HL-60 (cell line): ENCODE measurements at places on chromosomes 2 and 18.

- DNase-seq: no peak
These were observed 17.6 kb downstream of the EMX1 start for GRCh38 chr2:72934683-72935610.

DNA sequence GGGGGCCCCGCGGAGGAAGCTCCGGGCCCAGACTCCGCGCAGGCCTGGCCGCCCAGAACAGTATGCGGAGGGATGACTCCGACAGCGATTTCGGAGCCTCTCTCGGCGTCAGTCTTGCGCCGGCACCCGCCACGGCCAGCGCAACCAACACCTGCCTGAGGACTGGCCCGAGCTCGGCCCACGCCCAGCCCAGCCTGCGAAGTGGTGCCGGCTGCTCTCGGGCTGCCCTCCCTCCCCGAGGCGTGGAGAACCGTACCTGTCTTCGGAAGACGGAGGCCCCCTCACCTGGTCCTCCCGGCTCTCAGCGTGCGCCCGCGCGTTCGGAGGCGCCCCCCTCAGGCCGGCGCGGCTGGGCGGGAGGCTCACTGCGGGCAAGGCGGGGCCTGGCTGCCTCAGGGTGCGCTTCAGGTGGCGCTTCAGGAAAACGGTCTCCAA lies at the start of gene M1AP:
Gene M1AP, minus strand, starts transcription at position 322 of the 435 bp plus-strand sequence. CDS start 8,055 bp downstream, outside the sequence.
- no peak for DNase-seq

DNA sequence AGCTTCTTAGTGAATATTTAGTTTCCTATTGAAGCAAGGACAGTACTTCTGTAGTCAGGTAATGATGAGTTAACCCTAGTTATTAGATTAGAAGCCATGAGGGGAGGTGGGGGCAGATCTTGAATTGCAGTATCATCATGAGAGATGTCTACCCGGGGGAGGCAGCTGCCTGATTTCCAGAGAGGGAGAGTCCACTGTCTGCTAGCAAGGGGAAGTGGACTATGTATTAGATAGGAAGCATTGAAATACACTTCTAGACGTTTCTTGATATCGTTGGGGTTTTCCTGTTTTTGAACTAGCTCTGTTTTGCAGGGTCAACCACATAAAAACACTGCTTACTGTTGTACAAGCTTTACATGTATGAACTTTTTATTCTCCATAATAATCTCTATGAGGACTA lies 38.8 kb downstream of the APLF start:
- DNase-seq: no peak

GRCh38 chr18:50126471-50126870 lies 68.5 kb downstream of the MYO5B start:
- DNase-seq: no peak

DNA sequence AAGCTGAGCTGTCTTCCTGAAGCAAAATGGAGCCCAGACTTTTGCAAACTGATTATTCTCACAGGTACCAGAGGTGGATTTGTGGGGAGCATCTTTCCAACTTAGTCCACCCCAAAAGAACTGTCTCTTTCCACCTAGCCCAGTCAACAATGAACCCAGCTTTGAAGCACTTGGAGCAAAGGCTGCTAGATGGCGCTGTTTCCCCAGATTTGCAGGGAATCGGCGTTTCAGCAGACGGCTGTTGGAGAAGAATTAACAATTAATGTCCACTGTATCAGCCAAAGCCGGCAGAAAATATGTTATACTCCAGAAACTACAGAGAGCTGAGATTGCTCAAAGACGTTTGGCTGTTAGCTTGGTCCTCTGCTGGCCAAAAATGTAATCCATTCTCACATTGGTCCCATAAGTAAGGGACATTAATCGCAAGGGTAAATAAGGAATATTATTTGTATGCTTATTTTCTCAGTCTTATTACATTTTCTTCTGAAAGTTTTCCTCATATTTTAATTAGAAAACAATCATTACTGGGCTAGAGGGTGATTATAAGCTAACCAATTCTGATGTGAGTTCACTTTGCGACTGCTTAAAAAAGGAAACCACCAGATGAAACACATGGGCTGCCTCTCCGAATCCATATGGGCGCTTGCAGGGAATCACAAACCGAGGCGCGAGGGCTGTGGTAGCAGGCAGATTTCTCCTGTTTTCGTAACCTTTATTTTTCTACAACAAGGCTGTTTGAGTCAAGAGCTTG lies 423.8 kb upstream of the MEX3C start:
- DNase-seq: peak; percentile 60

- no peak for DNase-seq
These were observed 142.4 kb downstream of the CAPN13 start for GRCh38 chr2:30664761-30665358.

DNA sequence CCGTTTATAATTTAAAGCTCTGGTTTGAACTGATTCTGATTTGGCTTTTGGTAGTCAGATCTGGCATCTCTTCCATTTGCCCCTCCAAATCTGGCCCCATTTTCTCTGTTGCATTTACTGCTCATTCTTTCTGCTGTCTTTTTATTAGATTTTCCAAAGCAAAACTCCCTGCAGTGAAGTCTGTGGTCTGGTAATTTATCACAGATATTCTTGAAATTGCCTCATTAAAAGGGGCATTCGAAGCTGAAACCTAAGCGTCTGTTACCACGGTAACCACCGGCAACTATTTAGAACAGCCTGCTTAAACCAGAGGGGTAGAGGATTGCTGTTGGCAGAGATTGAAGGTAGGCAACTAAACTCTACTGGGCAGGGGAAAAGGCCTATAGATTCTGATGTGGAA lies 111.5 kb upstream of the UPP2 start:
- DNase-seq: no peak

DNA sequence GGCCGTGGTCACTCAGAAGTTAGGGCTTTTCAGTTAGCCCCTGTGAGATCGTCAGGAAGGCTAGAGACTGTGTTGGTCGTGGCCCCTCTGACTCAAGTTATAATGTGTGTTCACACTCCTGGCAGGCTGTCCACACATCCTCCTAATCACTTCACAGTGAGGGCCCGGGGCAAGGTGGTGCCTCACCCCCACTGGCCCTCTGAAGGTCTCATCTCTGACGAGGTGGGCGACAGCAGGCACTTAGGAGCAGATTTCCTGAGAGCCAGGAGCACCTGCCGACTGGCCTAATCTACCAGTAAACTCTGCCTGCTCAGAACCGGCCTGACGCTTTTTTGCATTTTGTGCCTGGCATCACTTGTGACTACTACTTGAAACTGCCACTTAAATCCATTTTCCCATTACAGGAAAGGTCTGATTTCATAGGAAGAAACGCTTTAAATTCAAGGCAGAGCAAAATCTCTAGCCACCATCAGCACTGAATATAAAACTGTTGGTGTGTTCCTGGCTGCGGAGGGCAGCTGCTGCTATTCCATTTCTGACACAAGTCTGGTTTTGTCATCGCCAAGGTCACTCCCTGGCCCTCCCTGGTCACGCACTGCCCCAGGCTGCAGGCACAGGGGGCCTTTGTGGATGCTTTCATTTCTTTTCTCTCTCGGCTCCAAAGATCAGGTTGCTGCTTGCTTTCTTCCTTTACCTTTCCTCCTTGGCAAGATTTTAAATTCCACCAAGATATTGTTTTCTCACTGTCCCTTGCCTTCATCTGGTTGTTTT lies 48.0 kb downstream of the RAB12 start:
- no peak for DNase-seq

GRCh38 chr2:30964334-30965005 lies 157.2 kb upstream of the CAPN13 start:
- no peak for DNase-seq

DNA sequence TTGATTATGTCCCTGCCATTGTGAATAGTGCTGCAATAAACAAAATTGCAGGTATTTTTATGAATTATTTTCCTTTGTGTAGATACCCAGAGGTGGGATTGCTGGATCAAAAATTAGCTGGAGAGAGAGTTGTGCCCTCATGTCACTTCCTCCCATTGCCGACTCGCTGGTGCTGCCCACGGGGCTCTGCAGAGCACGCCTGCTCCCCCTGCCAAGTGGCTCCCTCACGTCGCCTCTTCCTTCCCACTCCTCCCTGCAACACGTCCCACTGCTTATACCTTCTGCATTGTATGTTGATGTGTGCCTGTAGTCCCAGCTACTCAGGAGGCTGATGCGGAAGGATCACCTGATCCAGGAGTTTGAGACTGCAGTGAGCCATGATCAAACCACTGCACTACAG lies 28.1 kb downstream of the PRELID3A start:
- no peak for DNase-seq

- no peak for DNase-seq
These were observed 203.5 kb downstream of the DPP4 start for GRCh38 chr2:161870401-161870930.

DNA sequence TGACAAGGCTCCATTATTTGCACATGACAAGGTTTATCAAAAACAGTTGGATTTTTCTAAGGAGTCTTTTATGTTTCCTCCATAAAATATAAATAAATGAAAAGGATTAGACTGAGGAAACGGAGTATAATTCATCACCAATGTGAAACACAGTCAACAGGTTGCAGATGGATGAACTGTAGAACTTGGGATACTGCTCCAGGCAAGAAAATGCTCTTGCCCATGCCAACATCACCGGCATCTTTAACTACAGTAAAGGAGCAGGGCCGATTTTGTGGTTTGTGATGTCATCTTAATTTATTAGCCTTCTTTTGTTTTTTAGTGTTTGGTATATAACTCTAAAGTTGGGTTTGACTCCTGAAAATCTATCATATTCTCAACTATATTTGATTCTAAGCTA lies 577.3 kb downstream of the EPHA4 start:
- no peak for DNase-seq

- no peak for DNase-seq
These were observed 262.8 kb downstream of the ZEB2 start for GRCh38 chr2:144256996-144257707.

DNA sequence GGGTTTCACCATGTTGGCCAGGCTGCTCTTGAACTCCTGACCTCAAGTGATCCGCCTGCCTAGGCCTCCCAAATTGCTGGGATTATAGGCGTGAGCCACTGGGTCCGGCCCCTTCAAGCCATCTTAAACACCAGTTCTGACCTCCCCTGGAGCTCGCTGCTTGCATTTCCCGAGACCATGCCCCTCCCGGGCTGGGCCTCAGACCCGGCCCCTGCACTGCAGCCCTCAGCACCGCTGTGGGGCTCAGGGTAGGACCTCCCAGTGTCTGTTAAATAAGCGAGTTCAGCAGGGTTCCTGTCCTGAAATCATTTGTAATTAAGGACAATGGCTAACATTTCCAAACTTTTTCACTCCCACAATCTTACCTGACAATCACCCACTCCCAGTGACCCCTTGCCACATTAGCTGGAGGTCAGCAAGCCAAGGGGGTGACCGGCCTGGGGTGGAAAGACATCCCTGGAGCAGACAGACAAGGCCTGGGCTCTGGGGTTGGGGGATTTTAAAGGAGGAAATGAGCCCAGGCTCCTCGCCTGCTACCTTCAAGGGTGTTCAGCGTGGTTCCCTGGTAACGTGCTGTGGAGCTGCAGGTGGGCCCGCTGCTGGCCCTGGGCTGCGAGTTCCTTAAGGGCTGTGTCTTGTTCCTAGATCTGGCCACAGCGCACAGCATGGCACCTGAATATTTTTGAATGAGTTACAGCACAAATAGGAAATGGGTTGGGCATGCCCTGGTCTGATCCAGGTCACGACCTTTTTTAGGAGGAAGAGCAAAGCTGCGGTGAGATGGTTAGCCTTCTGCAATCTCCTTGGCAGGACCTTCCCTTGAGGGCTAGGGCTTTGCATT lies 15.1 kb downstream of the CYS1 start:
- DNase-seq: peak; percentile 28

DNA sequence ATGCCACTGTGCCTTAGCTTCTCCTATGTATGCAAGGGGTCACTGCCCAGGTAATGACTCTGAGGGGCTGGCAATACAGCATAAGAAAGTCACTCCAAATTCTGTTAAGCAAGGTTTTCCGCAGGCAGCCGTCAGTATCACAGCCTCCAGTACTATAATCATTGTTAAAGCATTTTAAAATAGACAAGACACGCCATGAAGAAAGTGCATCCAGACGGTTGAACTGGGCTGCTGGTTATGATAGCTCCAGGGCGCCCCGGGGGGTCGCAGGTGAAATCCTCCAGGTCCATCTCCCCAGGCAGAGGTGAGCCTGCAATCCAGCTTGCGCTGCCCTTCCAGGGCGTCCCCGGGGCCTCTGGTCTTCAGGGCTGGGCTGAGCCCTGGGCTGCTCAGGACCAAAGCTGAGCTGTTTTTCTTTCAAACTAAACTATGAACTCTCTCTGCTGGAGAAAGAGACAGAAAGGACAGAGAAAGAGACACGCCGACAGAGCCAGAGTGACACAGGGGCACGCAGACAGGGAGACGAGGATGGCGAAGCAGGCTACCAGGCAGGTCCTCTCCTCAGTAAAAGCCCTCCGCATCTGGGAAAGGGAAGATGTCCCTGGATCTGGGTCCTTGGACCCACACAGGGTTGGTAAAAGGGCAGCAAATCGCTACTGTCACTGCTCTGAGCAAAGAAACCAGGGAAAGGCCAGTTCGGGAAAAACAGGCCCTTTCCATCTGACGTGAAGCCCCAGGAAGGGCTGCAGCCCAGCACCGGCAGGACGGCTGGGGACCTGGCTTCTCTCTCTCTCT lies 2.1 kb upstream of the TWIST2 start:
- DNase-seq: no peak

DNA sequence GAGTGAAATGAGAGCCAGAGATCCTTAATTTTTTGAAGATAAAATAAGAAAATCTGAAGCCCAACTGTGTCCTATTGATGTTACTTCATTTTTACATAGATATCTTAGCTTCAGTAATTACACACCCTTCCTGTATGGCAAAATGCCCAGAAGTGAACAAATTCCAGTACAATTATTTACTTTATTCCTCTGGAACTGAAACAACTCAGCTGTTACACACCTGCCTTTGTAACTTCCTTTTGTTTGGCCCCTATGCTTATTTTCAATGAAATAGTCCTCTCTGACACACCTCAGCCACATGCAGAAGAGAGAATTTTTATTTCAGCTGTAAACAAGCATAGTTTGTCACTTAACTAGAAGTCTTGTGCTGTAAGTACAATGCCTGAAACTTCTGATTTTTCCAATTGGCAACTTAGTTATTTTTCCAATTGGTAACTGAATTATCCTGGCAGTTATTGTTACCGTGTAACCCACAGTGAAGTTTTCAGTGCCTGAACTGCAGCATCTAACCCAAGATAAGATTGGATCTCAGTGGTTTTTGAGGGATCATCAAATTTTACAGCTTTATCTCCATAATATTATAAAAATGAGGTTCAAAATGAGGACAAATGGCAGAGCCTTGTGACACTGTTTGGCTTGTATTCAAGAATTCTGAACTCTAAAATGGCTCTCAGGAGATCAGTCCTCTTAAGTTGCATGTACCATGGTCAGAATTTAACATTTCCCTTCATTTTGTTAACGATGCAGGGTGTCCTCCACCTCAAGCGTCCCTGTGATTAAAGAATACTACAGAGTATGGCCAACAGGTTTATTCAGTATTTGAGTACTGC lies 82.6 kb downstream of the PKP4 start:
- no peak for DNase-seq

GRCh38 chr2:221975151-221975550 lies 323.6 kb downstream of the PAX3 start:
- DNase-seq: no peak

DNA sequence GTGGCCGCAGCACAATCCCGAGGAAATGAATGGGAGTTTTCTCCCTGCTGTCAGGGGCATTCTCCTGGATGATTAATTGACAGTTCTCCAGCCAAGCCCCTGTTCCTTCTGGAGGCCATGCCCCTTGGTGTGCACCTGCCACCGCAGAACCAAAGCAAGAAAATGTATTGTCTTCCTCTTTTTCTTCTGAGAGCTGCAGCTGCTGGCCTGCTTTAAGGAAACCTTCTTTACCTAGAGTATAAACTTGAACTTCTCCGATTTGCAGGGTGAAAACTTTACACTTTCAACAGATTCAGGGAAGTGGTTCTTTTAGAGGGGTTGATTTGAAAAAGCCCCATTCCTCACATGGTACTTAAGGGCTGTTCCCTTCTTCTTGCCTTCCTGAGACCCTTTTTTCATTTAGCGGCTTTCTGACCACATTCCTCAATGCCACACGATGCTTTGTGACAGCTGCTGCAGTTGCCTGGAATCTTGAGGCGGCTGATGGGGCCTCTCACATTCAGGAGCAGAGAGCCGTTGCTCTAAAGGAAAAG lies 402.8 kb downstream of the TXNL1 start:
- DNase-seq: no peak
